ENCODE measurements at places on chromosomes 3 and 15.
A peak's percentile ranks its signal among the peaks of the same experiment; 100 is the strongest.

- no peak for DNase-seq
- H3K27me3 ChIP-seq, result no peaks in the 10 kb centered on the region
- H3K27ac ChIP-seq, result no peak overlapping the region
- no peak overlapping the region for H3K4me3 ChIP-seq
- H3K36me3 ChIP-seq, result no peaks in the 10 kb centered on the region
These were observed 317.4 kb downstream of the DIPK2A start for GRCh38 chr3:144289057-144289456.

DNA sequence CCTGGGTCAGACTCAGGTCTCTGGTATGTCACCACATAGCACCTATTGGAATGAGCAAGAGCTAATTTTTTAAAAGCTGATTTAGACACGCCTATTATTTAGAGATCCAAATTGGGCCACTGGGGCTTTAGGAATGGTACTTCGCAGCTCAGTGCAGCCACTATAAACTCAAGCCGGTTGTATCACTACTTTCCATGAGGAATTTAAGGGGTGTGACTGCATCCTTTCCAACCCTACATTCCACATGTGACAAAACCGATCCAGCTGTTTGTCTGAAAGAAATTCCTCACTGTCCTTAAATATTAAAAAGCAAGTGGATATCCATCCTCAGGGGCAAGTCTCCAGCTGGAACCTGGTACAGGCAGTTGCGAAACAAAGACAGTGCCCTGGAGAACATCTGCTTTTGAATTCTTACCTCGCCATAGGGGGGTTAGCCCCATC is 12.8 kb downstream of the VGLL3 start:
- H3K36me3 ChIP-seq, result no peaks in the 10 kb centered on the region
- H3K27me3 ChIP-seq, result no peaks in the 10 kb centered on the region
- H3K4me1 ChIP-seq, result no peaks in the 10 kb centered on the region

DNA sequence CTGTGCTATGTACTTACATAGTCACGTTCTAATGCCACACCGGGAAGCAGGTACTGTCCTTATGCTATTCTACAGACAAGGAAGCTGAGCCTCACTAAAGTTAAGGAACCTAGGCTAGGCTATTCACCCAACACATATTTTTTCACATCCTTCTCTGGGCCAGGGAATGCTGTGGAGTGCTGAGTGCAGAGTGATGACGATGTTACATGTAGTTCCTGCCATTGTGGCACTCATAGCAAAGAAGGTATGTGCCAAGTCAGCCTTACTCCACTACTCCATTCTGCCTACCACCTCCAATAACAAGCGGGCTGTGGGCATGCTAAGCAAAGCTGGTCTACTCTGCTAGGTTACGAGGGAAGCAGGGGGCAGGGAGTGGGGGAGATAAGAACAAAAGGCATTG is 69.8 kb upstream of the SLC25A26 start:
- no peaks in the 10 kb centered on the region for H3K4me1 ChIP-seq
- H3K4me3 ChIP-seq, result no peak overlapping the region
- H3K27ac ChIP-seq, result no peak overlapping the region

GRCh38 chr15:71180986-71181853 is 65.9 kb downstream of the THSD4 start:
- no peaks in the 10 kb centered on the region for H3K4me1 ChIP-seq
- H3K27me3 ChIP-seq, result peaks cover 15% of the 10 kb centered on the region
- no peak overlapping the region for H3K27ac ChIP-seq
- no peak for DNase-seq
- no peak overlapping the region for H3K4me3 ChIP-seq
- H3K36me3 ChIP-seq, result no peaks in the 10 kb centered on the region

GRCh38 chr3:47266709-47267489 is 15.7 kb downstream of the KIF9 start:
- DNase-seq, result no peak
- H3K4me3 ChIP-seq, result no peak overlapping the region
- peaks cover 7% of the 10 kb centered on the region for H3K4me1 ChIP-seq
- H3K36me3 ChIP-seq, result no peaks in the 10 kb centered on the region

DNA sequence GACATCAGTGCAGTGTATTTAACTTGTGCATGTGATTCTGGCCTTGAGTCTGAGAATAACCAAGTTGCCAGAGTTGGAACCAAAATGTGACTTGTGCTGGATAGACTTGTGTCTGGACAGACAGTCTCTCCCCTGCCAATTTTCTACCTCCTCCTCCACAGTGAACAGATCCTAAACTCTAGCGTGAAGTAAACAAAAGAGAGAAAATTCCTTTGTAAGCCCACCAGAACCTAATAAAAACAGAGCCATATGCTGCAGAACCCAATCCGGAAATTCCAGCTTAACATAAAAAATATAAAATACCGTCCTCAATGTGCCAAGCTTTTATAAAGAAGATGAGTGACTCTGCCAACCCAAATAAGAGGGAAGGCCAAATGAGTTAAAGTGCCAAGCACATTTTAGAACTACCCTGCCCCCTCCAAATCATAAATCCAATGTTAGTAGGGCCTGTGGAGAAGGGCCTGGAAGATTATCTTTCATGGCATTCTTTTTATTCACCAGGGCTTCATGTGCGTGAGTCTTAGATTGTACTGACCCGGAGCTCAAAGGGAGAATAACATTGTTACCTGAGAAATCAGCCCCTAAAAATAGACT is 344.6 kb upstream of the PROK2 start:
- no peaks in the 10 kb centered on the region for H3K4me1 ChIP-seq
- H3K27ac ChIP-seq, result no peak overlapping the region
- no peaks in the 10 kb centered on the region for H3K36me3 ChIP-seq

- H3K36me3 ChIP-seq, result no peaks in the 10 kb centered on the region
- H3K4me3 ChIP-seq, result peak overlapping the region; percentile 66
- H3K27ac ChIP-seq, result no peak overlapping the region
- peaks cover 13% of the 10 kb centered on the region for H3K27me3 ChIP-seq
- H3K4me1 ChIP-seq, result peaks cover 14% of the 10 kb centered on the region
- no peak for DNase-seq
These were observed 537 bp downstream of the GRAMD2A start for GRCh38 chr15:72197041-72197459.

DNA sequence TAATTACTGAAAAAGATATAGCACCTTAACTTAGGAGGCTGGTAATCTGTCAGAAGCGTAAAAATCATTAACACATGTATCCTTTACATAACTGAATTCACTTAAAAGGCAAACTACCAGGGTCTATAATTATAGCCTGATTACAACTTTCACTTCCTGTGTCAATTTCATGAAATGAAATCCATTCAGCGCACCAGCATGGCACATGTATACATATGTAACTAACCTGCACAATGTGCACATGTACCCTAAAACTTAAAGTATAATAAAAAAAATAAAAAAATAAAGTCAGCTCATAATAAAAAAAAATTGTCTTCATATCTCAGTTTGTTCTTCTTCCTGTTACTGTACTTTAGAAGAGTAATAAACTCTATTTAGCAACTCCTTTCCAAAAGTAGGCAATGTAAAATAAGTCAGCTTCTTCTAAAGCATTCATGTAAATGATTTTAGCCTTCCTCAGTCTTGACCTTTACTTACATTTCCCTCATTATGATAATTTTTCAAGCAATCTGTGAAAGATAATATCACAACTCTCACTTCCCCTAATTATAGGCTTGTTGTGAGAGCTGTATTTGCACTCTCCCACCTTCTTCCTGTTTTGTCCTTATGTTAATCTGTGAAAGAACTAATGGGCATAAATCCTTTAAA is 50.1 kb downstream of the KBTBD8 start:
- peaks cover 3% of the 10 kb centered on the region for H3K4me1 ChIP-seq
- H3K36me3 ChIP-seq, result peaks cover 3% of the 10 kb centered on the region
- DNase-seq, result no peak
- no peak overlapping the region for H3K27ac ChIP-seq
- H3K4me3 ChIP-seq, result peak overlapping the region; percentile 41

GRCh38 chr15:39801641-39802309 is 19.1 kb upstream of the FSIP1 start:
- H3K4me3 ChIP-seq, result no peak overlapping the region
- H3K27me3 ChIP-seq, result peaks cover 67% of the 10 kb centered on the region
- no peak for DNase-seq
- no peaks in the 10 kb centered on the region for H3K4me1 ChIP-seq

GRCh38 chr3:9630550-9631139 is 18.7 kb upstream of the MTMR14 start:
- H3K4me3 ChIP-seq, result no peak overlapping the region
- no peak for DNase-seq
- peaks cover 15% of the 10 kb centered on the region for H3K27me3 ChIP-seq
- peaks cover 2% of the 10 kb centered on the region for H3K36me3 ChIP-seq
- H3K4me1 ChIP-seq, result no peaks in the 10 kb centered on the region

DNA sequence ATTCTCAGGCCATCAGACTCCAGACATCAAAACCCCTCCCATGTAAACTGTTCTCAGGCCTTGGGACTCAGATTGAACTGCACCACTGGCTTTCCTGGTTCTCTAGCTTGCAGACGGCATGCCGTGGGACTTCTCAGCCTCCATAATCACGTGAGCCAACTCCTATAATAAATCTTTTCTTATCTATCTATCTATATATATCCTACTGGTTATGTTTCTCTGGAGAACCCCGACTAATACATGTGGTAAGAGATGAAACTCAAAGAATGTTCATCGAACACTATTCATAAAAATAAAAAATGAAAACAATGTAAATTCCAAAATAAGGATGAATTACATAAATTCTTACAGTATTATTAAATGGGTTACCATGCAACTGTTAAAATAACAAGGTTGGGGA is 84.5 kb upstream of the NTRK3 start:
- peaks cover 2% of the 10 kb centered on the region for H3K4me1 ChIP-seq
- peaks cover 31% of the 10 kb centered on the region for H3K27me3 ChIP-seq
- no peak overlapping the region for H3K4me3 ChIP-seq
- no peaks in the 10 kb centered on the region for H3K36me3 ChIP-seq
- H3K27ac ChIP-seq, result no peak overlapping the region

- no peak for DNase-seq
- peaks cover 3% of the 10 kb centered on the region for H3K4me1 ChIP-seq
- H3K4me3 ChIP-seq, result no peak overlapping the region
- H3K27ac ChIP-seq, result no peak overlapping the region
- peaks cover 2% of the 10 kb centered on the region for H3K36me3 ChIP-seq
These were observed 7.1 kb downstream of the FSTL1 start for GRCh38 chr3:120443626-120444123.

- no peak overlapping the region for H3K27ac ChIP-seq
- peaks cover 17% of the 10 kb centered on the region for H3K27me3 ChIP-seq
- H3K4me1 ChIP-seq, result no peaks in the 10 kb centered on the region
- no peak overlapping the region for H3K4me3 ChIP-seq
- DNase-seq, result no peak
- no peaks in the 10 kb centered on the region for H3K36me3 ChIP-seq
These were observed 86.5 kb downstream of the PRICKLE2 start for GRCh38 chr3:64138656-64139375.

- H3K27ac ChIP-seq, result no peak overlapping the region
- H3K4me1 ChIP-seq, result no peaks in the 10 kb centered on the region
- H3K4me3 ChIP-seq, result no peak overlapping the region
- no peak for DNase-seq
- H3K36me3 ChIP-seq, result no peaks in the 10 kb centered on the region
- H3K27me3 ChIP-seq, result no peaks in the 10 kb centered on the region
These were observed 545.0 kb upstream of the GRM7 start for GRCh38 chr3:6315906-6316305.

- H3K4me1 ChIP-seq, result no peaks in the 10 kb centered on the region
- no peak overlapping the region for H3K4me3 ChIP-seq
- H3K27me3 ChIP-seq, result peaks cover 6% of the 10 kb centered on the region
These were observed 124.1 kb upstream of the CRBN start for GRCh38 chr3:3303636-3304035.

DNA sequence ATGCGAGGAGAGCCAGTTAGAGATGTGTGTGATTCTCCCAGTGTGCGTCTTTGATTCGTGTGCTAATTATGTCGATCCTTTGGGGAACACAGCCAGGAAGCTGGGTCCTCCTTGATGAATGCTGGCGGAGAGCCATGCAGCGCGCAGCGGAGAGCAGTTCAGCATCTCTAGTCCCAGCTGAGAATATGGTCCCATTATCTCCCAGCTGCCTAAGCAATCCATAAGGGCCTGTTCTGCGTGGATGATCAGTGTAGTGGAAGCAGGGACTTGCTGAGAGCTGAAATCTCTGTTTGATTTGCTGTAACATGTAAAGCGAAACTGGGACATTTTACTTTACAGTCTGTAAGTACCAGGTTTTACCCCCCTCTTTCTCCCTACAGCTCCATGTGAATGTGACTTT is 412.7 kb downstream of the CNTN4 start:
- no peak overlapping the region for H3K27ac ChIP-seq
- H3K4me3 ChIP-seq, result no peak overlapping the region
- DNase-seq, result no peak
- peaks cover 4% of the 10 kb centered on the region for H3K4me1 ChIP-seq

DNA sequence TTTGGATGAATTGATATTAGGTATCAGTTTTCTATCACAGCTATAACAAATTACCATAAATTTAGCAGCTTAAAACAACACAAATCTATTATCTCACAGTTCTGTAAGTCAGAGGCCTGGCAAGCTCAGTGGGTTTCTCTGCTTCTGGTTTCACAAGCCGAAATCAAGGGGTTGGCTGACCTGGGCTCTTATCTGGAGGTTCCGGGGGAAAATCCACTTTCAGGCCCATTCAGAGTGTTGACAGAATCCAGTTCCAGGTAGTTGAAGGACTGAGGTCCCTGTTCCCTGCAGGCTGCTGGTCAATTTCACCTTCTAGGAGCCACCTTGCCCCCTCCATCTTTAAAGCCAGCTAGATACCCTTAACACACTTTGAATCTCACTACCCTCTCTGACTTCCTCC is 11.1 kb upstream of the HHATL start:
- no peaks in the 10 kb centered on the region for H3K4me1 ChIP-seq
- no peaks in the 10 kb centered on the region for H3K36me3 ChIP-seq
- no peak overlapping the region for H3K27ac ChIP-seq
- H3K27me3 ChIP-seq, result peaks cover 18% of the 10 kb centered on the region
- no peak for DNase-seq

DNA sequence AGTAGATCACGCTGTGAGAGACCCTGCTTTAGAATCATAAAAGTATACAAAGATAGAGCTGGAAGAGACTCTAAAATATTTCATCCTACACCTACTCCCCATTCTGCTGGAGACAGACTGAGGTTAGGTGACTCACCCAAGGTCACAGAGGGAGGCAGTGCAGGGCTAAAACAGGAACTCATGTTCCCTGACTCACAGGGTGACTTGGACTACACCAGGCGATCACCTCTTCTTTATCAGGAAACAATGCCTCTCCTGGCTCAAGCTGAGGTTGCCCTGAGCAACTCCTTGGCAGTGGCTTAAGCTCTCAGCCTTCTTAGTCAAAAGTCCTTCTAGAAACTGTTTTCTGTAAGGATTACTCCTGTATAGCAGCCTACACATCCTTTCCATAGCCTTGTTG is 26.4 kb upstream of the TNFAIP8L3 start:
- no peak overlapping the region for H3K4me3 ChIP-seq
- H3K27ac ChIP-seq, result no peak overlapping the region
- no peak for DNase-seq
- H3K27me3 ChIP-seq, result peaks cover 13% of the 10 kb centered on the region

All from T-helper 17 cell (primary cell).